Activated naive CD8-positive, alpha-beta T cell treated with anti-CD3 and anti-CD28 coated beads, Interleukin-2, amount 10 ng/mL, durations not matched to agents 7 days and 5 days (primary cell): ENCODE measurements at places on chromosomes 12 and 14. TPM values are rescaled to one million over a fixed set of nuclear protein-coding genes. Genes with fewer than 3 reads are reported as not detected.

USP44 gene
- total RNA-seq, result 28.8 TPM

FOXG1 gene
- total RNA-seq, result not detected

DNA sequence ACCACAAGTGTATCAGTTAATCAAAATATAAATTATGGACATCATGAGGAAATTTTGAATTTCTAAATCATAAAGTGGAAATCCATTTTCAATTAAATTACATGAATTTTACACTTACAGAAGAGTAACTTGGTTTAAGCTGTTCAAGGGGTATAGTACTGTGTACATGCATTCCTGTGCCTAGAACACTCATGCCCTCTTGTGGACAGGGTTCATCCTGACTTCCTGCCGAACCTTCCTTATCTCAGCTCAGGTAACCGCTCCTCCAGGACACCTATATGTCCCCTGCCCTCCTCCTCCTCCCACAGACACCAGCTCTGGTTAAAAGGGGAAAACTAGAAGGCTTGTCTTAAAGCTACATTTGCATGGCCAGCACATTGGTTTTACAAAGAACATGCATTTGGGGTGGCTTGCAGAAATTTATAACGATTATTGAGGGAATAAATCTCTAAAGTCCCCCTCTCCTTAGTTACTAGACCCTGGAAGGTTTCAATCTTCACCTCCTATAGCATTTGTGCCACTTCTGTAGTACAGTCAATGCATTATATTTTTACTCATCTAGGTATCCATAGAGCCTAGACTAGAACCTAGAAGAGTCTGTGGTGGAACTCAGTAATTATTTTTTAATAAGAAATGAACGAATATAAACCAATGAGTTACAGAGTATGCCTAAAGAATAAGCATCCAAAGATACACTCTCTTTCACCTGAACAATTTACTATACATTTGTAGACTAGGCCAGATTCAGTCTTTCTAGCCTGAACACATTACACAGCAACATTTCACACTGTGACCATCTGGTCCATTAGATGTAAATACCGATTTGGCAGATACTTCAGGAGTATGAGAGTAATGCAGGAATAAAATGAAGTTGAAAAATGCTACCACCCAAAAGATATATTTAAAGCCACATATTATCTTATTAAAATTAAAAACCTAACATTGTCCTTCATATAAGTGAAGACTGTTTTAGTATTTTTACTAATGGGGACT is 345.6 kb downstream of the PAWR start:
- DNase-seq, result no peak

- DNase-seq, result no peak
Measured at GRCh38 chr14:88825078-88825458, 617 bp downstream of the TTC8 start.

- no peak for DNase-seq
Measured at GRCh38 chr12:12705838-12706520, 10.0 kb upstream of the GPR19 start.

DNA sequence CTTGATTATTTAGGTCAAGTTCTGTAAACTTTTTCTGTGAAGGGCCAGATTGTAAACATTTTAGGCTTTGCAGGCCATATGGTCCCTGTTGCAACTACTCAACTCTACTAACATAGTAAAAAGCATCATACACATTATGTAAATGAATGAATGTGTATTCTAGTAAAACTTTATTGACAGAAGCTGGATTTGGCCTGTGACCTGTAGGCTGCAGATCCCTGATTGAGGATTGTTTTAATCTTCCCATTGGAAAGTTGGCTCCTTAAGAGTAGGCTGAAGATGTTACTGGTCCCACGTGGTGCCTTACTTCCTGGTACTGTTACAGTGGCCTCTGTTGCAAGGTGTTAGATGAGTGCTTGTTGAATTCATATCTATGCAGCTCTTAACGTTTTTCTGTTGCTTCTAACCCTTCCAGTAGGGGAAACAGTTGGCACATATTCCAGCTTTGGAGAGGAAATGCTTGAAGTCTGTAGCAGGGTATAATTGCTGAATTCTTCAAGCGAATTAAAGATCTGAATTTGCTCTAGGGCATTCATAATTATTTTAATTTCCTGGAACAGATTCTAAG is 133.6 kb upstream of the DNM1L start:
- DNase-seq, result no peak

- DNase-seq, result no peak
Measured at GRCh38 chr14:97002454-97002853, 205.3 kb downstream of the VRK1 start.

SMAGP gene
- 5.6 TPM for total RNA-seq

GRCh38 chr12:27899151-27899661 is 73.3 kb downstream of the PTHLH start:
- DNase-seq, result no peak

DNA sequence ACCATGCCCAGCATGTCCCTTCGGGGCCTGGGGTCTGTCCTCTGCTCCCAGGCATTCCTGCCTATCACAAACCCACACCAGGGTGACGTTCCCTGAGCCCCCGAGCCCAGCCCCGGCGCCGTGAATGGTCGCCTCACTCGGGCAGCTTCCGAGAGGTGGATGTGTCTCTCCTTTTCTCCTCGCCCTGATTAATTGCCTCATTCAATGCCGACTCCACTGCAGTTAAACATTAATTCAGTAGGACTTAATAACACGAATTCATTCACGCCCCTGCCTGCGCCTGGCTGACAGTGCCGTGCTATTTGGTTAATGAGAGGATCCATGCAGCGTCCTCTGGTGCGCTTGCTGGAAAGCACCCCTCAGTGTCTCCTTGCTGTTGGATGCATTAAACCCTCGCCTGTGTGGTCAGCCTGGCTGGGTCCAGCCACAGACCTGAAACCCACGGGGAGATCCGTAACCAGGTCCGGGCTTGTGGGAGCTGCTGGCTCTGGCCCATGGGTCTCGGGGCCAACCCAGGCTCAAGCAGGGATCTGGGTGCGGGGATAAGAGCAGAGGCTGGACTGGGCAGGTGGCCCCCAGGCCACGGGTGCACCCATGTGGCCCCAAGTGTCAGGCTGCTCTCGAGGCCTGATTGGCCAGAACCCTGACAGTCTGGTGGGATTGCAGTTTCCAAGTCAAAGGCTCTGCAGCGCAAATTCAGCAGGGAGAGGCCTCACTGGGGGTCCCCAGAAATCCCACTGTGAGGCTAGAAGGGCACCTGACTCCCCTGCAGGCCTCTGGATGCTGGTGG is 55.4 kb downstream of the FBRSL1 start:
- no peak for DNase-seq

USP5 gene
- 95.4 TPM for total RNA-seq

DNA sequence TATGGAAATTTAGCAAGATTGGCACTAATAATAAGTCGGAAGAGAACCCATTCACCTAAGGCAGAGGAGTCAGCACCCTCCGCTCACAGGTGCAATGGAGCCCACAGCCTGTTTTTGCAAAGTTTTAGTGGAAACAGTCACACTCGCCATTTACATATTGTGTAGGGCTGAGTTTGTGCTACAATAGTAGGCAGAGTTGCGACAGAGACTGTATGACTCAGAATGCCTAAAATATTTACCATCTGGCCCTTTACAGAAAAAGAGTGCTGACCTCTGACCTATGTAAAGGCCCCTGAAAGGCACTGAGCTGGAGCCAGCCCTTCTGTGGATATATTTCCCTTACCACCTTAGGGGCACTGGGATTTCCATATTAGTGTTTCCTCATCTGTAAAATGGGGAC is 79.0 kb downstream of the PRIMA1 start:
- no peak for DNase-seq

DNA sequence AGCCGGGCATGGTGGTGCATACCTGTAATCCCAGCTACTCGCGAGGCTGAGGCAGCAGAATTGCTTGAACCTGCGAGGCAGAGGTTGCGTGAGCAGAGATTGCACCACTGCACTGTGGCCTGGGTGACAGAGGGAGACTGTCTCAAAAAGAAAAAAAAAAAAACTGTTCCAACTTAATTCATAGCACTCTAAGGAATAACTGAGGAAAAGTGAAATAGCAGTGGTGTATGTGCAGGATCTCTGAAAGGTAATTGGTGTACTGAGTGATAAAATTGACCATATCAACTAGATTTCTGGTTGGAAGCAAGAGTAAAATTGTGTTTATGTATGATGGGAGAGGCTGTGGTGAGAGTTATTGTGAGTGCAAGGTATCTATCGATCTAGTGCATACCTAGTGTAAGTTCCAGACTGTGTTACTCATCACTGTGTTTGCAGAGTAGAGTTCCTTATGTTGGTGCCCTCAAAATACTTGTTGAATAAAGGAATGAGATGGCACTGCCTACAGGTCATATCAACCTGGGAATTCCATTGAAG is 6.3 kb downstream of the CAND1 start:
- no peak for DNase-seq

DNA sequence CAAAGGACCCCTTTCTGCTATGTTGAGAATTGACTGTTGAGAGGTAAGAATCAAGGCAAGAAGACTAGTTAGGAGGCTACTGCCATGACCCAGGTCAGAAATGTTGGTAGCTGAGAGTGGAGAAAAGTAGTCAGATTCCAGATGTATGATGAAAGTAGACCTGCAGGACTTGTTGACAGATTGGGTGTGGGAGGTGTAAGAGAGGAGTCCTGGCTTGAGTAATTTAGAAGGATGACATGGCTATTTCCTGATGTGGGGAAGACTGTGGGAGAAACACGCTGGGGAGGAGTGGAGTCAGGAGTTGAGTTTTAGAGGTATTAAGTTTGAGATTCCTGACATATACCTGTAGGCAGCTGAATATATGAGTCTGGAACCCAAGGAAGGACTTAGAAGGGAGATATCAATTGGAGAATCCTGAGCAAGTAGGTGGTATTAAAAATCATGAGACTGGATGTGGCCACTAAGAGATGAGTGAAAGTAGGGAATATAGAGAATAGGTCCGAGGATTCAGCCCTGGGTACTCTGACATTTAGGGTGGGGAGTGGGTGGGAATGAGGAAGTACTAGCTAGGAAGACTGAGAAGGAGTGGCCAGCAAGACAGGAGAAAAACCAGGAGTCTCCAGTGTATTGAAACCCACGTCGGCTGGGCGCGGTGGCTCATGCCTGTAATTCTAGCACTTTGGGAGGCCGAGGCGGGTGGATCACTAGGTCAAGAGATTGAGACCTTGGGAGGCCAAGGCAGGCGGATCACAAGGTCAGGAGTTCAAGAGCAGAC is 12.6 kb upstream of the DDX47 start:
- no peak for DNase-seq

DNA sequence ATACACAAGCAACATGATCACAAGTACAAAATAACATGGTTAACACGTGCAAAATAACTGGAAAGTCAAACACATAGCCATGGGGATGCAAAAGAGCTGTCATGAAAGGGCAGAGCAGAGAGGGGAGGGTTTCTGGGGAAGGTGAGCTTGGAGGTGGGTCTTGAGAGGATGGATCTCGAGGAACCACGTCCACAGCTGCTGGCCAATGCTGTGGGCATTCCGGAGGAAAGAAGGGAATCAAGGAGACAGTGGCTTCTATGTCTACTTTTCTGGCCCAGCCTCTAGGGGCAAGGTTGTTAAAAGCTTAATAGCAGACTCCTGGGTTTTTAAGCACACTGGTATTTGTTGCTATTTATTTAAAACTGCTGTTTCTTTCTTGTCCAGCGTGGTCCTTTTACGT is 8.4 kb upstream of the MYH7 start:
- DNase-seq, result no peak
